ENCODE measurements at places on chromosomes 4 and X.
A peak's percentile ranks its signal among the peaks of the same experiment; 100 is the strongest.

- DNase-seq = no peak
These were observed 15.0 kb upstream of the DUSP9 start for GRCh38 chrX:153631907-153632594.

DNA sequence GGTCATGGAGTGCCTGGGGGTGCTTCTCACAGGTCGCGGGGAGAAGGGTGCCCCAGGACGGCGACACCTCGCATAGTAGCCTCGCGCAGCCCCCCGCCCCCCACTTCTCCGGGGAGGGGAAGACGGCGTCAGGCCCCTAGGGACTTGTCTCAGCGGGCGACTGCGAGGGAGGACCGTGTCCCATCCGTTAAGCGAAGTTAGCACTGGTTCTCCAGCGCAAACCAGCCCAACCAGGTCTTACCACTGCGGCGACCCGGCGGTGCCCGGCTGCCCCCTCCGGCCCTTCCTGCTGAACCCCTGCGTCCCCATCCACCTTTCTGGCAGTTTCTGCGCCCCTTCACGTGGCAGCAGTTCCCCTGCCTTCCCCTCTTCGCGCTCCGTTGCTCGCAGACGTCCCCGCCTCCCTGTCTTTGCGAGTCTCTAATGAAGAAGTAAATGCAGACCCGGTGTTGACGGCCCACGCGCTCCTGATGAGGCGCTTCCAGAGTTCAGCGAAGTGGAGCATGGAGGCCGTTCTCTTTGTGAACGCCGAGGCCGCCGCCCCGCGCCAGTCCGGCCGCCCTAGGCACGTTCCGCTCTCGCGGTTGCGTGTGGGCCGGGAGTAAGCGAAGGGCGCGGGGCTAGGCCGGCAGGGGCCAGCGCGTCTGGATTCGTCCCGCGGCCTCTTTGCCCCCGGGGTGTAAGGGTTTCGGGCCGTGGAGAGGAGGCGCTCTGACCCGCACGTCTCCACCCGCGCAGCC, 3.0 kb downstream of the SLIT2 start:
- no peak for DNase-seq

GRCh38 chrX:97290199-97290598, 406.5 kb downstream of the RPA4 start:
- no peak for DNase-seq

DNA sequence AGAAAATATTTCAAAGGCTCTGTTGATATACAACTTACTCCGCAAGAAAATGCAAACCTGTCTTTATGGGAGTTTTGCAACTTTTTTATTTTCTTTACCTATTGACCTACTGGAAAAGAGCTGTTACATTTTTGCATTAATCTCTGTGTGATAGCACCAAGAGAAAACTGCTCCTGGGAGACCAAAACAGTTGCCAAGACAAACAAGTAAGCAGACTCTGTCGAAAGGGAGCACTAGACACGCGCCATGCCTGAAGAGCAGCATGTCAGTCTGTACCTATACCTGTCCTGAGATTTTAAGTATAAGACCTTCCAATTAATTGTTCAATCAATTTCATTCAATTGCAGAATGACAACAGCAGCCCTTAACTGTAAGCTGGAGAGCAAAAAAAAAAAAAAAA, 56.0 kb upstream of the TECRL start:
- no peak for DNase-seq

DNA sequence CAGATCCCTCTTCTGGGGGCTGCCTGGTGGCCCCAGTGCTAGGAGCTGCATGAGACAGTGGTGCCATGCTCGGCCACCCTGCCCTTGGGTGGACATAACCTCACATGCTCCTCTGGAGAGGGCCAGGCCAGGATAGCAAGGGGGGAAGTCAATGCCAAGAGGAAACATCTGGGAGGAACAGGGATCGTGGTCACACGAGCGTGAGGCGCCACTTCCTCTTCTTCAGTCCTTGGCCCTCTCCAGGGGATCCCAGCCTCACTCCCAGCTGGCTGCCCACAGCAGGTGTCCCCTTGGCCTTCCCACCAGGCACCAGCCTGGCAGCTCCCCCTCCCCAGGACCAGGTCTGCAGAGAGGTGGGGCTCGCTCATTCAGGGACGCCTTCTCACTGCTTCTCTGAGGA, 28.6 kb downstream of the TBC1D14 start:
- DNase-seq = no peak

DNA sequence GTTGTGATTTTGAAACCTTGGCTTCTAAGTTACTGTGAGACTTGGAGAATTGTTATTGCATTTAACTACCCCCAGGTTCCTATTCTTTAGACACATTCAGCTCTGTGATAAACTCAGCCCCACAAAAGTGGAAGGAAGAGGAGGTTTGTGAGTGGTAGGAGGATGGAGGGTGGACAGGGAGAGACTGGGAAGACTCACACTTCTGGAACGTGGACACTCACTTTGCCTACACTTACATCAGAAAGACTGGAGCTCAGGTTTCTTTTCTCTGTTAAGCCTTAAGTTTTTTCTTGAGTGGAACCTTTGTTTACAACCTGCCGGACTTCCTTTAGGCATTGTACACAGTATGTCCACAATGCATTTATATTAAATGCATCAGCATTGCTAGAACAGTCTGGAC, 99.0 kb downstream of the AREG start:
- DNase-seq = no peak

GRCh38 chrX:27439771-27440170, 23.4 kb downstream of the PPP4R3C start:
- no peak for DNase-seq

- DNase-seq = no peak
These were observed 90.7 kb upstream of the DCLK2 start for GRCh38 chr4:149987330-149988086.

DNA sequence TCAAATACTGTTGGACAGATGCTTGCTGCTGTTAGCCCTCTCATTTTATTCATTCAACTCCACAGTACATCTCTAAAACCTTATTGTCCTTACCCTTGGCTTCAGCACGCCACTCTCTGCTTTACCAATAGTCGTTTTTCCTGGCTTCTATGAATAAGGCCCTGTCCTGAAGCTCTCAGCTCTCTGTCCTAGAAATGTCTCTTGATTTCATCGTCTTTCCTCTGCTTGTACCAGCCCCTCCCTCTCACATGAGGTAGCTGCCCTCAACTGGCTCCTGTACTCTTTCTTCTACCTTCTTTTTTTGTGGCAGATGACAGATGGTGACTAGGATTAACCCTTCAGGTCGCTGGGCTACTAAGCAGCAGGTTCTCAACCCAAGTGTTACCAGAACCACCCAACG, 11.4 kb downstream of the ADGRA3 start:
- no peak for DNase-seq

DNA sequence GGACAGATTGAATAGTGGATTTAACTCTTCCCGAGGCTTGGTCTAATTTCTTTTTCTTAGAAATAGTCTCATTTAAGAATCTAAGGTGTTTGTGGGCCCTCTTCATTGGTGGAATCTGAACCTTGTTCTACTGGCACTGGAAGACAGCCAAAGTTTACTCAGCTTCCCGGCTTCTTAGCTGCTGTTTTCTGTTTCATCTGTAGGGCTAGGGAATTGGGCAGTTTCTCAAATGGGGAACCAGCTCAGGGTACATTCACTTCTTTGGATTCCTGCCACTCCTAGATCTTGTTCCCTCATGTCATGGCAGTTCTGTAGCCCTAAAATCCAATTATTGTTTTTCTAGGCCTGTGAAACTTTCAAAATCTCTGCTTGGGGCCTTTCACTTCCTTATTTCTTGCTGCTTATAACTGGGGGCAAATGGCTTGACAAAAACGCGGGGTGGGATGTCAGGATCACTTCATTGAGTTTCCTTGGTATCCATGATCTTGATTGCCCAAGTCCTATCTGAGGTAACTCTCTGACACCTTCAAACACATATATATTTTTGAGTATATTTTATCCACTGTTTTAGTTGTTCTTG, 985.0 kb downstream of the C4orf33 start:
- no peak for DNase-seq

GRCh38 chrX:149937871-149938426, 342 bp downstream of the EOLA2 start:
- no peak for DNase-seq

DNA sequence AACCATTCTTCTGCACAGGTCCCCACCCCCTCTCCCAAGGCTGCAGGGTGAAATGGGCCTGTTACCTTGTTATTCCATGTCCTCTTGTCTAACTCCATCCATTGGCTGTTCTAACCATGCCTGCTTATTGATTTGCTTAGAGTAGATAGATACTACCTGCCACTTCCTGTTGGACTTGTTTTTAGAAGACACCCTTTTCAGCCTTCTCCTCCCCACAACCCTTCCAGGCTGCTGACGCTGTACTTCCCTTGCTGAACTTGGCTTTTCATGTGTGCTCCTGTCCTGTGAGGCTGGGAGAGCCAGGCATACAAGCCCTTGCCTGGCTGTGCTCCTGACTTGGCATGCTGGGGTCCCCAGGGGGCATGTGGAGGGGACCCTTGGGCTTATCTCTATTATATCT, 81.9 kb downstream of the AASDH start:
- DNase-seq = no peak

GRCh38 chrX:41686788-41687187, 2.0 kb upstream of the GPR34 start:
- peak; percentile 37 for DNase-seq

All from activated CD4-positive, alpha-beta T cell treated with anti-CD3 and anti-CD28 coated beads, Interleukin-10, Interleukin-2, amounts not matched to agents 100 ng/mL and 50 ng/mL, durations not matched to agents 16 hours and 8 hours (primary cell).